Body of pancreas (tissue), 4 donors: ENCODE measurements at places on chromosomes 1 and 21. TPM values are rescaled to one million over a fixed set of nuclear protein-coding genes. Genes with fewer than 3 reads are reported as not detected.

The CCDC28B gene
- total RNA-seq, result 3.6 TPM

The RBM15 gene
- 21.4 TPM for total RNA-seq

The KIF26B gene
- total RNA-seq, result 0.78 TPM

The LCE1E gene
- total RNA-seq, result not detected

The ZBTB7B gene
- total RNA-seq, result 30.1 TPM

The AUNIP gene
- total RNA-seq, result not detected

The SPRR2D gene
- not detected for total RNA-seq

The AMY2A gene
- 10,829 TPM for total RNA-seq

The MYBPH gene
- not detected for total RNA-seq

The SLAMF9 gene
- not detected for total RNA-seq

The RO60 gene
- total RNA-seq, result 31.6 TPM

The OR2T33 gene
- not detected for total RNA-seq

The RXFP4 gene
- total RNA-seq, result 0.26 TPM

The SPTA1 gene
- not detected for total RNA-seq

The CCDC30 gene
- 8.9 TPM for total RNA-seq

The PLA2G4A gene
- 4.7 TPM for total RNA-seq

The KRTAP12-2 gene
- not detected for total RNA-seq

The SZRD1 gene
- 26.4 TPM for total RNA-seq

The IL20 gene
- total RNA-seq, result not detected

The MIA3 gene
- 44.8 TPM for total RNA-seq
